IPS-NIHi11 (cell line): ENCODE measurements at places on chromosomes 1 and 21.

- peak; percentile 78 for DNase-seq
Observed at GRCh38 chr21:33196941-33197374, 32.8 kb upstream of the IFNAR2 start.

GRCh38 chr1:44237721-44238457, 24.6 kb downstream of the DMAP1 start:
- DNase-seq, result peak; percentile 94

GRCh38 chr1:4593106-4593505, 61.3 kb upstream of the AJAP1 start:
- no peak for DNase-seq

DNA sequence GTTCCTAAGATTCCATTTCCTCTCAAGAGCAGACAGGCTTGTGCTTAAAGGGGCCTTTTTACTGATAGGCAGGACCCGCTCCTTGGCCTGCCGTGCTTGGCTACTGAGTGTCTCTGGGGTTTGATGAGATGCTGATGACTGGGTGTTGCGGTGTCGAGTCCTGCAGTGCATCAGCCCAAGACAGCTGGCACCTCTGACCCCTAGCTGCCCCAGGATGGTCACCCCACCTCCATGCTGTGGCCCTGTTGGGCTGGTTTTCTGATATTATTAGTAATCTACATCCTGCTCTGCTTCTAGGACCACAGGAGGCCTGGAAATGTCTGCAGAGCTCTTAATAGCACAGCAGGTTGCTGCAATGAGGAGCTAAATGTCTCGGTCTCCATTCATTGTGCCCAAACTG, 28.7 kb downstream of the LRRC71 start:
- DNase-seq, result no peak

- DNase-seq, result no peak
Observed at GRCh38 chr1:61255358-61255703, 173.0 kb downstream of the NFIA start.

DNA sequence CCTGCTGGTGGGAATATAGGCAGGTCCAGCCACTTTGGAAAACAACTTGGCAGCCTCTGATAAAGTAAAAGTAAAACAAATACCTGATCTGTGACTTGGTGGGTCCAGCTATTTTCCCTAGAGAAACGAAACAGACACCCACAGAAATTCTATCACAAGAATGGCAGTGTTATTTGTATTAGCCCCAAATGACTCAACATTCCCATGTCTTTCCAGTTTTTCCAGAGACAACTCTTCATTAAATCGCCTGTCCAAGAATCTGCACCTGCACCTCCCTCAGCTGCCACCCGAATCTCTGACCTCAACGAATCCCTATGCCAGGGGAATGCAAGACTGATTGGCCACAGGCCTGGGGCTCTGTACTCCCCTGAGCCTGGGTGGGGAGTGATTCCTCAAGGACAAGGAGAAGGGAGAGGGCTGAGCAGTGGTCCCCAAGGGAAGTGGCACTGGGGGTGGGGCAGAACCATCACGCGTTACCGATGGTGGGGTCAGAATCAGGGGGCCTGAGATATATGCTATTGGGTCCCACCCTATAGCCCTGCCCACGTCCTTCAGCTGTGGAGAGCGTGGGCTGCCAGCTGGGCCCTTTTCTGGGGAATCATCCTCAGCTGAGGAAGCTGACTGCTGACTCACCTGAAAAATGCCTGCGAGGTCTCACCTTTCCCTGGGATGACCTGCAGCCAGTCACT, 553.0 kb downstream of the PTPRU start:
- no peak for DNase-seq

GRCh38 chr21:25709684-25710265, 24.9 kb downstream of the ATP5PF start:
- no peak for DNase-seq

DNA sequence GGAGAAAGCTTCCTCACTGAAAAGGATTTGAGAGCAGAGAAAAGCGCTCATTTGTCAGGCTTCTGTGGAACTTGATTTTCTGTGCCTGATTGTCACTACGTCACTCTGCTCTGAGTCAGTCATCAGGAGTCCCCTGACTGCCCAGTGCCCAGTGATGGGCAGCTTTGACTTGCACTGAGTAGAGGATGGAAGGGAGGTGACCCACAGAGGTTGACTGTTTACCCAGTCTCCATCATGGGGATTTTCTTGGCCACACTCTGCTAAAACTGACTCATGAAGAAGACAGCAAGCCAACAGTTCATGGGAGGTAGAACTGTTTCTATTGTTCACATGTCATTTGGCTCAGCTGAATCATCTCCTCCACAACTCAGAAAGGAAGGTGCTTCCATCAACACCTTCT, 82.1 kb upstream of the DUSP10 start:
- DNase-seq, result no peak

- no peak for DNase-seq
Observed at GRCh38 chr1:175511496-175511895, 231.9 kb downstream of the TNR start.

- DNase-seq, result no peak
Observed at GRCh38 chr1:3889936-3890335, 10.1 kb downstream of the C1orf174 start.

DNA sequence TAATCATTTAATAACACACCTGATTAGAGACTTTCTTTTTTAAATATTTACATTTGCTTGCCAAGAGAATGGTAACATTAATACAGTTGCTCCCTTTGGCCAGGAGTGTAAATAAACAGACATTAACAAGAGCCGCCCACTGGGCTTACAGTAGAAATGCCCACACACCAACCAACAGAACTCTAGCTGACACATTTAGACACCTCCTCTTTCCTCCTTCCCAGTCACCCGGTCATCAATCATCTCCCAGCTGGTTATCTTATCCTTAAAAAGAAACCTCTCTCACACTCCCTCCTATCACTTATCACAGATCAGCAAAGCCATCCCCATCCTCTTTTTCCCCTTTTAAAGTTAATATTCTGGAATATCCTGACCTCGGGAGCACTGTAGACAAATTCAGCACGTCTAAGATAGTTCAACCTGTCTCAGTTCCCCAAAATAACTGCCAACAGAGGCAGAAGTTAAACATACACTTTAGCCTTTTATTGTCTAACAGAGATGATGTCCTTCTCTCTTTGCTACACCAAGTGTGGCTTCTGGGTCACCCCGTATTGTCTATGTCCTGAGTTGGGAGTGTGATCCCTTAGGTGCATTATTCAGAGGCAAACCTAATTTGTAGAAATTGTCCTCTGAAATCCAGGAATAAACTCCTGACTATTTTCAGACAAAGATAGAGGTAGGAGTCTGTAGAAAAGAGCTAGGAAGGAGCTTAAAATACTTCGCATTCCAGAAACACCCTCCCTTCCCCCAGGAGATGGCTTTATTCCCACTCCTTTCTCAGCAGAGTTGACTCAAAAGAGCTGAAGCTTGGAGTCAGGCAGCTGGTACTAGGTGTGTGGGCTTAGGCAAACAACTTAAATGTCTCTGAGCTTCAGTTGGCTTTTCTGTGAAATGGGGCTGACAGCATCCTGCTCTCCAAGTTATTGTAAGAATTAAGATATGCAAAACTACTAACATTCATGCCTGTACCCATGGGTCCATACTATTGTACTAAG, 8.8 kb downstream of the MYCL start:
- DNase-seq, result peak; percentile 73

DNA sequence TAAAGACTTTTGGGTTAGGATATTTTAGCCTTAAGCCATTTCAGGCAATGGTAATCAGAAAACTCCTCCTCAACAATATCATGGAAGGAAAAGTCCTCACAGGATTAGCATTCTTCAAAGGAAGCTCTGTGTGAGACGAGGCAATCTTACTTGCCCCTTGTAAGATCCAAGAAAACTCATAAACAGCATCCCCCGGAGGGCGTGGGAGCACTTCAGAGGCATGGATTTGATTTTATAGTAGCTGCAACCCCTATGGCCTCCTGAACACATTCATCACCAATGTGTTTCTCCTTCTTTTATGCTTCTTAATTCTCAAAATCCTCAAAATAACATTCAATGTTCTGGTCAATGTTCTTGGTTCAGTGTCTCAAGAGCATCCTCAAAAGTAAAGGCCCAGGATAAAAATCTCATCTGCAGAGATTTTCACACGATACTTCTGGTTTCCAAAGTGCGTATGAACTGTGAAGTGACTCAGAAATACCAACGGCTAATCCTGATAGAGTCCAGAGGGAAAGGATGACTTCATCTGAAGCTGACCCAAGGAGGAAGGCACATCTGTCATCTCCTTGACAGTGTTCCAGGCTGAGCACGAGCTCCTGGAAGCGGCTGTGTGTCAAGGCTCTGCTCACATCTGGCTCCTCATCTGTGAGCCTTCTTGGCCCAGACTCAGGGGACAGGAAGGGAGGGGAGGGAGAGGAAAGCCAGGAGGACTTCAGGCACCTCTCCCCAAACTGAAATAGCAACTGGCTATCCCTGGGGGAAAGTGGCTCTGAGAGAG, 49.3 kb upstream of the PSEN2 start:
- no peak for DNase-seq

GRCh38 chr1:8641377-8641997, 176.0 kb downstream of the RERE start:
- DNase-seq, result no peak

GRCh38 chr1:207606362-207606755, 38.6 kb upstream of the CR1L start:
- DNase-seq, result no peak

DNA sequence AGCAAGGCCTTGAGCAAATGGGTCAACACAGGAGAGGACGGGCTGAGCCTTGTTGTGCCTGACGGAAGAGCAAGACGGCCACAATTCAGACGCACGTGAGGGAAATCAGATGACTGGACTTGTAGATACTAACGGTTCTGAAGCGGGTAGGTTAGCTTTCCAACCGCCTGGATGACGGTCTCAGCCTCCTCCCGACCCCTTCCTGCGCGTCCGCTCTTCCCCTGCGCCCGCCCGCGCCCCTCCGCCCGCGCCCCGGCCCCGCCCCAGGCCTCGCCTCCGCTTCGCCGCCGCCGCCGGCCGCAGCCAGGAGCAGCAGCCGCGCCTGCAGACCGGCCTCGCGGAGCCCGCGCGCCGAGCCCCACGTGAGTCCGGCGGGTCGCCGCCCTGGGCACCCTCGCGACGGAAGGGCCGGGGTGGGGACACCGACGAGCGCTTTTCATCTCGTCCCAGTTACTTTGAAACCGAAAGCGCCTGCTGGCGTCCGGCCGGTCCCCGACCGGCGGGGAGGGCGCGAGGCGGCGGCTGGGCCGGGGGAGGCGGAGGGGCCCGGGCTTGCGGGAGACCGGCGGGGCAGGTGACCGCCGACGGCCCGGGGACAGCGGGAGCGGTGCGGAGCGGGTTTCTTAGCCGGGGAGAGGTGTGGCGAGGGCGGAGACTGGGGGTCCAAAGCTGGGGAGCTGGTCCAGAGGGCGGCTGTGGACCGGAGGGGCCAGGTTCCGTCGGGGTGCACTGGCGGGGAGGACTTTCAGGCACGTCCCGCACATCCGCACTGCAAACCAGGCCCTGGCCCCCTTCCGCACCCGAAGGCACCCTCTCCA, at the start of gene TRAF5:
Gene TRAF5, plus strand, starts transcription at position 306 of the 818 bp plus-strand sequence. CDS start 26,407 bp downstream, outside the sequence.
- peak; percentile 80 for DNase-seq

GRCh38 chr1:65048335-65048734, 82.0 kb upstream of the JAK1 start:
- DNase-seq, result no peak

DNA sequence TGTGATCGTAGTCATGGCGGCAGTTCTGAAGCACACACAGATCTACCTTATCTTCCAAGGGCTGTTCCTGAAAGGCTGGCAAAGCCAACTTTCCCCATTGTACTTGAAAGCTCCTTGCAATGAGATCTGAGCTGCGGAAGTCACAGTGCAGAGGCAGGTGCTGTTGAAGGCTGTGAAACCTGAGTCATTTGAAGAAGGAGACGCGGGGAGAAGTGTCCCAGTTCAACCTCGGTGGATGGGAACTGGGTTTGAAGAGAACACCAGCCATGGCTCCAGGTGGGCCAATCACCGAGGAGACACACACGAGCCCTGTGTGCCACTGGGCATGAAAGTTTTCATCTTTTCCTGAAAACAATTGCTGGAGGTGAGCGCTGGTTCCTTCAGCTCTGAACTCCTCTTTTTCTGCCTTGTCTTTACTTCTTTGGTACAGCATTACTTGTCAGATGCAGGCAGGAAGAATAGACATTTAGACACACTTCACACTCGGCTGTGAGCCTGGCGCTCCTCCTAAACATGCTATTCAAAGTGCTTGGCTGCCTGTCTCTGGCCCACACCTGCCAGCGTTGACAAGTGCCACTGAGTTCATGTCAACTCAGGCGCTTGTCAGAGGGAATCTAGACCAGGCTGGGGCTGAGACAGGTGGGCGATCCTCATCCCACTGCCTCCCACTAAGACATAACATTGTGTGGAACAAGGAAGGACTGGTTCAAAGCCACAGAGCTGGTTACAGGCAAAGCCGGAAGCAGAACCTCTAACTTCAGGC, 25.7 kb upstream of the PDE9A start:
- no peak for DNase-seq

GRCh38 chr1:178052650-178053461, 41.0 kb upstream of the RASAL2 start:
- no peak for DNase-seq

DNA sequence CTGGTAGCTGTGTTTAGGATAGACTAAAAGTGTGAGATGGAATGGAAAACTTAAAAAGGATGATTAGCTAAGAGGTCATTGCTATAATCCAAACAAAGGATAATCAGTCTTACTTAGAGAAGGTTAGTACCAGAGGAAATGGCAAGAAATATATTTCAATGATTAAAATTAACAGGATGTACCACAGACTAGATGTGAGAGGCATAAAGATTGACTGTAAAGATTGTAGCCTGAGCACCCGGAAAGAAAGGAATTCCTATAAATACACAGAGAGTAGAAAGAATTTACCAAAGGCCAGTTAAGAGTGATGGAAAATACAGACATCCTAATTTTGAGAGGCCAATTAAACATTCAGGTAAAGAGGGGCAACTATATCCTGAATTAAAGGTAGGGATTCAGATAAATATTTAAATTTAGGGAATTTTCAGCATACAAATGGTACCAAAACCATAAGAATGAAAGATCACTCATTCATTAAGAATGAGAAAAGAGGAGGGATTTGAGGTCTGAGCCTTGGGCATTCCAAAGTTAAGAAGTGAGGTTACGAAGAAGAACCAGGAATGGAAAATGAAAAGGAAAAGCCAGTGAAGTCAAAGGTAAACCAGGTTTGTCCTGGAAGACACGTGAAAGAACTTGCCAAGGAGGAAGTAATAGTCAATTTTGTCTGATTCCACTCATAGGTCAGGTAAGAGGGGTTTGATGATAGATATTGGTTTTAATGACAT, 46.4 kb upstream of the RGS1 start:
- DNase-seq, result no peak

DNA sequence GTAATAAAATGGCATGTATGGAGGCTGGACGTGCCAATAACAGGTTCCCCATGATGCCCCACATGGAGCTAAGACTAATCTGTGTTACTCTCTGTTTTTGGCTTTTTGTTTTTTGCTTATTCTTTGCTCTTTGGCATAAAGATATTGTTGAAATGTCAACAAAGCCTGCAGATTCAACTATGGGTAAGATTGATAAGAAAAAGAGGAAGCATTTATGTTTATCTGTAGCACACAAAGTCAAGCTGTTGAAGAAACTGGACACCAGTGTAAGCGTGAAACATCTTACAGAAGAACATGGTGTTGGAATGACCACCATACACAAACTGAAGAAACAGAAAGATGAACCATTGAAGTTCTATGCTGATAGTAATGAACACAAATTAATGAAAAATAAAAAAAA, 402.7 kb downstream of the LTN1 start:
- no peak for DNase-seq
